Stimulated activated CD4-positive, alpha-beta T cell treated with anti-CD3 and anti-CD28 coated beads, Interleukin-1b, Interleukin-23, amount 100 ng/mL, for 1 hour (primary cell): ENCODE measurements at places on chromosomes 5 and 9.

GRCh38 chr9:116166713-116167112 is 13.1 kb downstream of the PAPPA start:
- DNase-seq = no peak

DNA sequence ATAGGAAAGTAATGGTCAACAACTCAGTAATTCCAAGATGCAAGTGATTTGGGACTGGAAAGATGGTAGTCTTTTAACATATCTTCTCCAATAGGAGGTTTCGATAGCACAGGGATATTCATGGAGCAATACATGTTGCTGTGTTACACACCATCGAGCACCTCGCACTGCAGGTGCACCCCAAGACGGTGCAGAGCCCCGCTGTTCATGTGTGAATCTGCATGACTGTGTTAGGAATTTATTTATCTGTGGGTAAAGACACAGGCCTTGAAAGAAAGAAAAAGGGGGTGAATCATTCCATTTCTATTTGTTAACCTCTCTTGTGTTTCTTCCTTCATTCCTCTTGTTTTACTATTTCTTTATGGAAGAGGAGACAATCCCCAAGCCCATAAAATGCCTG is 217.1 kb downstream of the EBF1 start:
- no peak for DNase-seq

GRCh38 chr5:109199799-109200620 is 209.8 kb downstream of the PJA2 start:
- no peak for DNase-seq

GRCh38 chr9:116928289-116928688 is 241.2 kb downstream of the TRIM32 start:
- no peak for DNase-seq

- no peak for DNase-seq
These were observed 5.0 kb downstream of the LAMC3 start for GRCh38 chr9:131013771-131014676.

- DNase-seq = no peak
These were observed 14.7 kb downstream of the ITGA1 start for GRCh38 chr5:52802272-52802973.

DNA sequence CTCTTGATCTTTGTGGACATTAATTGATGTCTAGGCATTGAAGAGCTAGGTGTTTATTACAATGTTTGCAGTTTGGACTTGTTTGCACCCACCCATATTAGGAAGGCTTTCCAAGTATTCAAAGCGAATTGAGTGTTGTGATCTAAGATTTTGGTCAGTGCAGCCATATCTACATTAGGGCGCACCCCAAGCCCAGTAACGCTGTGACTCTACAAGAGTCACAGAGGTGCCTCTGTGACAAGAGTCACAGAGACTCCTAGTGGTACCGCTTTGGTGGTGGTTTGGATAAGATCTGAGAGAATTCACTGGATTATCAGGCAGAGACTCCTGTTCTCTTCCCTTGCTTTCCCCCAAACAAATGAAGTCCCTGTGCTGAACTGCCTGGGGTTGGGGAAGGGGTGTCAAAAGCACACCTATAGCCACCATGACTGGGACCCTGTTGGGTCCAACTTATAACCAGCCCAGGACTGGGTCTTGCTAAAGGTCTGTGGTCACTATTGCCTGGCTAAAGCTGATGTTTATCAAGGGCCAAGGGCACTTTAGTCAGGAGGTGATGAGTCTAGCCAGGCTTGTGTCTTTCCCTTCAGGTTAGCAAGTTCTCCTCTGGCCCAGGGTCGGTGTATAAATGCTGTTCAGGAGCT is 114.1 kb upstream of the RIOK2 start:
- DNase-seq = no peak

GRCh38 chr5:148559461-148559860 is 94.9 kb downstream of the HTR4 start:
- no peak for DNase-seq

- DNase-seq = no peak
These were observed 937 bp upstream of the HMGCR start for GRCh38 chr5:75335952-75336614.

DNA sequence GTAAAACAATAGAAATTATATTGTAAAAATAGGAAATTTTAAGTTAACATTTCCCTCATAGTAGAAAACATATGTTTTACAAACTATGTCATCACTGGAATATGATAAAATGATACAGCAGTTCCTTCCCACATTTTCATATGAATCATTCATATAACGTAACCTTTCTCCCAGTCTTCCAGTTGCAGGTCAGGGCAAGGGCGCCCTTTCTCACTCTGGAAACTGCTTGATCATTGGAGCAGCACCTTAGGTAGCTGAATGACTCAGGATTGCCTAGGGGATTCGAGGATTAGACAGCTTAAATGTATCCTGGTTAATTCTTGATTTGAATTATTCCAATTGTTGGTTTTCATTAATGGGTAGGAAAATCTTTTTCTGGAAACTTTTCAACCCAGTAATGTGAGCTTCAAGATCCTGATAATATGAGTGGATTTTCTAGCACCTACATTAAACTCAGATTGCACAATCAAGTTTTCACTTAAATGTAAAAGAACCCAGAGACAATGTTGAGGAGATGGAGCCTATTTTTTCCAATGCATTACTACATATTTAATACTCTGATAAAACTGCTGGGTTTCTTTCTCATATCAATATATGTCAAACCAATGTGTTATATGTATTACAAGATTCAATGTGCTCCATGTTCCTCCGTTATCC is 32.6 kb upstream of the ANXA1 start:
- no peak for DNase-seq

DNA sequence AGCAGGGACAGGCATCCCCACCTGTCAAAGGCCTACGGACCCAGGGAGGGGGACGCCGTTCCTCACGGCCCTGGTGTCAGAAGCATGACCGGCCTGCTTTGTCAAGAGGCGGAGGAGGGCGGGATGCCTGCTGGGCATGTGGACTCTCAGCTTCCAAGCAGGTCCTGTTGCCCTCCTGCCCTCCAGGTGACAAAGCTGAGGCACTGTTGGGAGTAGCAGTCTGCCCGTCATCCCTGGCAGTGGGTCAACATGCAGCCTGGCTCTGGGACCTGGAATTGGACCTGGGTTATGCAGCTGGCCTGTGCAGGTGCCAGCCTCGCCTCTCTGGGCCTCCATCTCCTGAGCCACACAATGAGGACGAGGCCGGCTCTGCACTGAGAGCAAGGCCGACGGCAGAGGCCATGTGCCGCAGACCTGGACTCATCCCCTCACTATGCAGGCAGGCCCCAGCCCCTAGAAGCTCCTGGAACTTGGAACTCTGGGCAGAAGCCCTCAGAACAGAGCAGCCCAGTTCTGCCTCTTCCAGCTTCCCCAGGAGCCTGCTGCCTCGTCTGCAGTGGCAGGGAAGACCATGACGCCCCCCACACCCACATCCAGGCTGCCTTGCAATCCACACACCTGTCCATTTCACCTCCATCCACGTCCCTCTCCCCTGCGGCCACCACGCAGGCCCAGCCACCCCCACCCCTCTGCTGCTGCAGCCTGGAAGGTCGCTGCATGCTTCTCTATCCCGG is 20.8 kb upstream of the FCN1 start:
- DNase-seq = no peak

DNA sequence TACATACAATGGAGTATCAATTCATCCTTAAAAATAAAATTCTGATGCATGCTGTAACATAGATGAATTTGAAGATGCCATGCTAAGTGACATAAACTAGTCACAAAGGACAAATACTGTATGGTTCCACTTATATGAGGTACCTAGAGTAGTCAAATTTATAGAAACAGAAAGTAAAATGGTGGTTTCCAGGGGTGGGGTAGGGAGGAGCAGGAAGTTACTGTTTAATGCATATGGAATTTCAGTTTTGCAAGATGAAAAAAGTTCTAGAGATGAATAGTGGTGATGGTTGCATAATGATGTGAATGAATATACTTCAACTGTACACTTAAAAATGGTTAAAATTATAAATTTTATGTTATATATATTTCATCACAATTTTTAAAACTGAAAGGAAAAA is 57.3 kb upstream of the FNIP1 start:
- DNase-seq = no peak

DNA sequence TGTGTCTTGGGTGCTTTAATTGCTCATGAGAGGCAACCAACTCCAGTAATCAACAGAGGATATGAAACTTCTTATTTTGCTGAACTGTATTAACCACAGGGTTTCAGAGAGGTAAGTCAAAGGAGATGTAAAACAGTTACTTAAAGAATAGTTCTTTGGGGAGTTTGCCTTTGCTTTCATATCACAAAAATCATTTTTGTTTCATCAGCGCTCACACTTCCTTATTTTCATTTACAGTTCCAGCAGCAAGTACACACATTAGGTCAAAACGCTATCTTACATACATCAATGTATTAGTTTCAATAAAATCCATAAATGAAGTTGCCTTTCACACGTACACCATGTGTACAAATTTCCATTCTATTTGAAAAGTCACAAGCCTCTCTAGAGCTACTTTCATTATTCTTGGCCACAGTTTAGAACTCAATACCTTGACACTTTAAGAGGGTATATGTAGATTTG is 50.1 kb downstream of the ST8SIA4 start:
- no peak for DNase-seq

DNA sequence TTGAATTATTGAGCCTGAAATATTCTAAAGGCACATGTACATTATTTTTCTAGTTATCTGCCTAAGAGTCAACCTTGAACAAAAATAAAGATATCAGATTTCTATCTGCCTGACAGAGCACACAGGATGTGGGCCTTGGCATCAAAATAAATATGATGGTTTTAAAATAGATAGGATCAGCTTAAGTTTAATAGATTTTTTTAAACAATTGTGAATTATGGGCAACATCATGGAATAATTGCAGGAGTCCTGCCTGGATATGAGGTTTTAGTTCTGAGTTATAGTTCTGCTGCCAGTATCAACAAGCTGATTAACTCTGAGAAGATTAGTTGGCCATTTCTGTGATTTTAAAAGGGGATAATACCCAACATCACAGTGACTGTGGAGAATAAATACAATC is 107.0 kb upstream of the PCA3 start:
- no peak for DNase-seq

GRCh38 chr9:121249563-121249962 is 18.4 kb upstream of the GSN start:
- DNase-seq = no peak

DNA sequence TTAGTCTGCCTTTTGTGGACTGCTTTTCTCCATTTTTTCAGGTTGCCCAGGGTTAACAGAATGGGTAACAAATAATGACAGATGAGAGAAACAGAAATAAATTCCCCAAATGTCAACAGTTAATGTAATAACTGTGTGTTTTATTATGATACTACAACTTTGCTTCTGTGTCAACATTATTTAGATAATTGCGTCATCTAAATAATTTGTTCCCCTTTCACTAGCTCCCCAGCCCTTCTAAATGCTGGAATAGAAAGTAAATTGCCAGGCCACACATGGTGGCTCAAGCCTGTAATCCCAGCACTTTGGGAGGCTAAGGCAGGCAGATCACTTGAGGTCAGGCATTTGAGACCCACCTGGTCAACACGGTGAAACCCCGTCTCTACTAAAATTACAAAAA is 53.5 kb downstream of the RNF38 start:
- no peak for DNase-seq

DNA sequence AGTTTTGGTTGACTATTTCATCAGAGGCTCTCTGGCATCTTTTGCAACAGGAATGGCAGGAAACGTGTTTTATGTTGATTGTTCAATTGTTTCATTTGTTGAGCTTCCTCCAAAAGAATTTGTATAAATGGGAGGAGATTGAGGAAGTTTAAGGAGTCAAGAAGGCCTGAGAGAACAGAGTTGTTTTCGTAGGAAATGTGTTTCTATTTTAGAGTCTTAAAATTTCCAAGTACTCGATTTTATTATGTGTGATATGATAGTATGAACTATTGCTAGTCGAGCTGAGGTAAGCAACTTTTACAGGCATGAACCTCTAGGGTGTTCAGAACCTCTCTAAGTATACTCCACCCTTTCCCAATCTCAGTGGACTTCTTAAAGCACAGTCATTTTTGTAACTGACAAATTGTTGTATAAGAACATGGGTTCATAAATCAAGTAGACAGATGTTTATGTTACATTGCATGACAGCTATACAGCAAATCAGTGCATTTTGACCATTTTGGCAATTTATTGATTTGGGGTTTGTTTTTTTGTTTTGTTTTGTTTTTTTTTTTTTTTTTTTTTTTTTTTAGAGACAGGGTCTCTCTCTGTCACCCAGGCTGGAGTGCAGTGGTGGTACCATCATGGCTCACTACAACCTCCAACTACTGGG is 47.4 kb downstream of the POLK start:
- DNase-seq = no peak

DNA sequence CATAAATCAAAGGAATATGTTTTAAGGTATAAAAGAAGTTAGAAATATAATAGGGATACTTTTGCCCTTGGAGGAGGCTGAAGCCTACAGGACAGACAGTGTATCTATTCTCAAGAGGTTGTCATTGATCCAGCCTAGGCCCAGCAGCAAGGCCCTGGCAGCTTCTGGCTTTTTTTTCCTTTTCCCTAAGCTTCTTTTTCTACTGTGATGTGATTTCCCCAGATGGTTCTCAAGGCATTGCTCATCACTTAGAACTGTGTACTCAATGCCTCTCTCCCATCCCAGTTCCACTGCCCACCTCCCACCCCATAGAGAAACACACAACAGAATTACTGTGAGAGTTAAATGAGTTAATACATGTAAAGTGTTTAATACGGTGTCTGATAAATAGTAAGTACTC is 88.6 kb downstream of the SLC44A1 start:
- no peak for DNase-seq

DNA sequence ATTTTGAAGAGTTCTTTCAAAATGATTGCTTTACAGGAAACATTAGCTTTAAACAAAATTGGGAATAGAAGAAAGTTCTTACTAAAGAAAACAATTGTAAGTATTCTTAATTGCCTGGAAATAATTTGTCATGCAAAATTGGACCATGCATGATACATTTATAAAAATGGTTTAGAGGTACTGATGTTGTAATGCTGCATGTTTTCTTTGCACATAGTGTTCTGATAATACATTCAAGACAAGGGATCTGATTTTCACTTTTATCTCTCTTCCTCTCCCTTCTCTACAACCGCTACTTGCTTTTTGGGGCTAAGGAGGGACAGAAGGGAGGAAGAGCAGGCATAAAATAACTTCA is 211.6 kb upstream of the MPDZ start:
- DNase-seq = no peak

- no peak for DNase-seq
These were observed 742 bp upstream of the WNK2 start for GRCh38 chr9:93183131-93183662.

DNA sequence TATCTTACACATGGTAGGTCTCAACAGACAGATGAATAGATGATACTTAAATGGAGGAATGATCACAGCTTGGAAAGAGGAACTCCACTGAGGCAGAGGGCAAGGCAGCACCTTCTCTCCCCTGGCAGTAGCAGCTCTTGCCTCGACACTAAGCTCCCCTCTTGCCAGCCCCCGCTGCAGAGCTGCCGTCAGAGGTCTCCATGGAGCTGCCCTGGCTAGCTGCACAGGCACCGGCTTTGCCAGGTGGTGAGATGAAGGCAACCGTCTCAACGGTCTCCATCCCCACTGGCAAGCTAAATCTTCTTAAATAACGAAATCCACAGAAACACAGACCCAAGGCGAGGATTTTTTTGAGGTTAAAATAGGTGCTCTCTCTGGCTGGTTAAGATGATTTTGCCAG is 81.2 kb downstream of the CRB2 start:
- no peak for DNase-seq
